Calu3 (cell line): ENCODE measurements at places on chromosomes 11 and 22. TPM values are rescaled to one million over a fixed set of nuclear protein-coding genes. Genes with fewer than 3 reads are reported as not detected.
A peak's percentile ranks its signal among the peaks of the same experiment; 100 is the strongest.

DNA sequence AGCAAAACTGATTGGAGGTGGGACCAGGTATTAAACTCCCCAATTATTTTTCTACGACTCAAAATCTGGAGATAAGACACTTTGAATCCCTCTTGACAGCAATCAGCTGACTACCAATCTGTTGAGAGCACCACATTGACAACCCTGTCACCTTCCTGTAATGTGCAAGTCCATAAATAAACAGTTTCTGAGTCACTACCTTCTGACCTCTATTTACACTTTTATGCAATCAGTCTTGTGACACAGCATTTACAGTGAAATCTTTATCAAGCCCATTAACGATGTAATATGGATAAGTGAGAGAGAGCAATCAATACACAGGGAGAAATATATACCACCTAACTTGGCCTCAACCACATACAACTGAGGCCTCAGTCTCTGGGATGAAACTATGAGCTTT is 283.7 kb upstream of the ANO5 start:
- H3K36me3 ChIP-seq = no peaks in the 10 kb centered on the region
- no peak overlapping the region for H3K4me3 ChIP-seq
- peaks cover 17% of the 10 kb centered on the region for H3K4me1 ChIP-seq
- H3K27me3 ChIP-seq = no peaks in the 10 kb centered on the region
- no peak for DNase-seq
- H3K27ac ChIP-seq = peak overlapping the region; percentile 28

DNA sequence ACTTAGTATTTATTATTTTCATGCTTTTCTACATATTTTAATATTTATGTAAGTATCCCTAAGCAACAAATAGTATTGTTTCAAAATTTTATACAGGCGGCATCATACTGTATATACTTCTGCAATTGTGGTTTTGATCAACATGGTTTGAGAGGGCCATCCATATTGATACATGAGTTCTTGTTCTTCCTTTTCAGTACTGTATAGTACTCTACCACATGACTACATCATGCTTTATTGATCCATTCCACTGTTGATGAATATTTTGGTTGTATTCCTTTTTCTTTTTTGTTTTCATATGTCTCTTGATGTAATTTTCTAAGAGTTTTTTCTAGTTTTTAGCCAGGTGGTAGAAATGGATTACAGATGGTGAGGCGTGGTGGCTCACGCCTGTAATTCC is 40.1 kb downstream of the SLC35F2 start:
- peaks cover 4% of the 10 kb centered on the region for H3K36me3 ChIP-seq
- H3K4me3 ChIP-seq = no peak overlapping the region
- peaks cover 21% of the 10 kb centered on the region for H3K4me1 ChIP-seq
- H3K27ac ChIP-seq = no peak overlapping the region

GRCh38 chr22:22397292-22397870 is 111.2 kb downstream of the ZNF280B start:
- H3K27ac ChIP-seq = no peak overlapping the region
- H3K36me3 ChIP-seq = no peaks in the 10 kb centered on the region
- H3K4me1 ChIP-seq = peaks cover 16% of the 10 kb centered on the region
- peak; percentile 35 for DNase-seq
- H3K27me3 ChIP-seq = peaks cover 73% of the 10 kb centered on the region

DNA sequence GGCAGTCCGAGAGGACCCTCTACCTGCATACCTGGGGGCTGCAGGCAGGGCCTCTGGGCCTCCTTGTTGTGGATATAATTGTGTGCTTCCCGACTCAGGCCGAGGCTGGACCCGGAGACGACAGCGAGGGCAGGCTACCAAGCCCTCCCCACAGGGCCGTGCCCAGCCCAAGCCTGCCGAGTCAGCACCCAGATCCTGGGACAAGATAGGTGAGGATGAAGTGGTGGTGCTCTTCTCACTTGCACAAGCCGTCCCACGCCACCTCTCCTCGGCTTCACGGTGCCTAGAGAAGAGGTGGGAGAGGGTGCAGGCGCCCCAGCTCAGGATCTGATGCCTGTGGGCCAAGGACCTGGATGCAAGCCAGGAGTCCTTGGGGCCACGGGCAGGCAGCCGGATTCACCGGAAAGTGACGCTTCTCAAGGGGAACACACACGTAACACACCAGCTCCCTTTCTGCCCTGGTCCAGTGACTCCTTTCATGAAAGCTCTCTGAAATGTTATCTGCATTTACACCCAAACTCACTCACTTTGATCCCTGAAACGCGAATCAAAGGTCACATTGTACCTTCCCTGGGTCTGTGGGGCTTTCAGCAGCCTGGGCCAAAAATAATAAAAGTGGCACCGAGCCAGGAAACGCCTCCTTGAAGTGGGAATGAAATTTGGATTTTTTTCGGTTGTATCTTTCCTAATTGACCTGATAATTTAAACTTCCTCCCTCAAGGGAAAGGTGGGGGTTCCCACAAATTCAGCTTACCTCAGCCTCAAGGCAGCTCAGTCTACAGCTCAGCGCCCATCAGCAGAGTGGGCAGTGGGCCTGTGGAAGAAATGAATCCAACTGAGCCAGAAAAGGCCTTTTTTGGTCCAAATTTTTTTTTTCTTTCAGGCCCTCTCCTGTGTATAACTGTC is 1.1 kb upstream of the GNB1L start:
- H3K27me3 ChIP-seq = no peaks in the 10 kb centered on the region
- H3K27ac ChIP-seq = peak overlapping the region; percentile 28
- H3K36me3 ChIP-seq = peaks cover 41% of the 10 kb centered on the region

SYCE3 gene
- not detected in 2 replicates for total RNA-seq

- H3K4me1 ChIP-seq = peaks cover 10% of the 10 kb centered on the region
- H3K27me3 ChIP-seq = no peaks in the 10 kb centered on the region
- peaks cover 9% of the 10 kb centered on the region for H3K36me3 ChIP-seq
- H3K4me3 ChIP-seq = no peak overlapping the region
- H3K27ac ChIP-seq = no peak overlapping the region
Measured at GRCh38 chr22:35475545-35475944, 65.1 kb upstream of the RASD2 start.

DNA sequence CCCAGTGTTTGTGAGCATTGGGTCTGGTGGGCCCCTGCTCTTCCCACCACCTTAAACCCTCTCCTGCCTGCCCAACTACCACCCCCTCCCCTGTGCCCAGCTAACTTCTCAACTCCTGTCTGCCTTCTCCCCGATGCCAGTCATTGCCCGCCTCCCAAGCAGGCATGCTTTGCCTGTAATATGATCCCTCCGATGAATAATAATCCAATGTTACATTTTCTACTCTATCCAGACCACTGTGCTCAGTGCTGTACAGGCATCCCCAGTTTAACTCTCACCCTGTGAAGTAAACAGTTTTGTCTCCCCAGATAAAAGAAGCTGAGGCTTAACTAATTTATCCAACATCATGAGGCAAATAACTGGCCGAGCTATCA is 35.5 kb upstream of the OLFML1 start:
- peaks cover 27% of the 10 kb centered on the region for H3K27me3 ChIP-seq
- peak; percentile 11 for DNase-seq
- no peaks in the 10 kb centered on the region for H3K36me3 ChIP-seq
- H3K4me3 ChIP-seq = no peak overlapping the region
- peaks cover 14% of the 10 kb centered on the region for H3K4me1 ChIP-seq

OR8G1 gene
- total RNA-seq = not detected in 2 replicates

DNA sequence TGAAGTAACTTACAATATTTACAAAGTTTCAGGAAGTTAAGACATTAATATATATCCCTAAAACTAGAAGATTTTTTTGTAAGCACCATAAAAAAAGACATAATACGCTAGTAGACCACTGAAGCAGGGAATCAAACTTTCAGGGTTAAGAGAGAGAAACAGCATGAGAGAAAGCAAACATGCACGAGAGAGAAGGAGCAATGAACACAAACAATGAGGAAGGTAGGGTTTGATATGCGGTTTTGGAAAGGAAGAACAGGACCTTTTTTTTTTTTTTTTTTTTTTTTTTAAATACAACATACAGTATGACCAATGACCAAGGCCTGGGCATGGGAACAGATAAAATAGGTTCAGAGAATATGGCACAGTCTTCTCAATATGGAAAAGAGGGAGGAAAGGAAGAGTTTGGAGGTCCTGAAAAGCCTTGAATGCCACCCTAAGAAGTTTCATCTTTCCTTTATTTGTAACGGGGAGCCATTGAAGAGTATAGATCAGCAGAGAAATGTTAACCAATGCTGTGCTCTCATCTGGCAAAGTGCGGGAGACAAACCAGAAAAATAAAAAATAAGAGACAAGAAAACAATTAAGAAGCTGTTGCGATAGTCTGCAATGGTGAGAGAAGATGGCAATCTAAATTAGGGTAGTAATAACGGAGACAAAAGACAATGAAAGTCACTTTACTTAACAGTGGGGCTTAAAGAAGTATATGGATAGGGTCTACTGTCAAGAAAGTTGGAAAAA is 101.0 kb downstream of the USP35 start:
- H3K4me1 ChIP-seq = peaks cover 17% of the 10 kb centered on the region
- H3K27me3 ChIP-seq = no peaks in the 10 kb centered on the region
- peak overlapping the region; percentile 12 for H3K27ac ChIP-seq
- DNase-seq = no peak
- H3K4me3 ChIP-seq = no peak overlapping the region
- peaks cover 5% of the 10 kb centered on the region for H3K36me3 ChIP-seq

IGLL1 gene
- total RNA-seq = not detected in 2 replicates

DNA sequence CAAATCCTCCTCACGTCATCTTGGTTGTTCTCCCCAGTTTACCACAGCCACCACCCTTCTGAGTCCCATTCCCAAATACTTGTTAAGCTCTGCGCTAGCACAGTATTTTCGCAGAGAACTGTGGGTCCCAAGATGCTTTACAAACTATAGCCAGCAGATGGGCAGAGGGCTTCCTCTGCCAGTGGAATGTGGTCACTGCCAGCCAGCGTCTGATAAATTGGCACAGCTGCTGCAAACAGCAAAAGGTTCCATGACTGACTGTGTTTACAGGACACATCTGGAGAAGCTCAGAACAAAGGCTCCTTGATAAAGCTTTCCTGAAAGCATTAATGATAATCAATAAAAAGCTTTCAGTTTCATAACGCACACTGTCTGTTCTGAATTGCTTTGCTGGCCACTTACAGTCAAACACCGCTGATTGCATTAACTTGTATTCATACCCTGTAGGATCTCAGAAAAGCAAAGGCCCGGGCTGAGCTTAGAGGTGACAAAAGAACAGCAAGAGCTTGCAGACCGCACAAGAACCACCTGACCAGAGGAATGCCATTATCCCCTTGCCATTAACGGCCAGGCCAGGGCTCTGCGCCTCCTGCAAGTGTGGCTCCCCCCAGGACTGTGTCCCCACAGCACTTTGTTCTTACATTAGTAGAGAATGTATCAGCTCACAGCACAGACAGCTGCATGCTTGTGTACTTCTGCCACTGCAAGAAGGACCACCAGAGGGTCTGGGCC is 120.6 kb downstream of the MICAL3 start:
- H3K36me3 ChIP-seq = peaks cover 5% of the 10 kb centered on the region
- no peak overlapping the region for H3K27ac ChIP-seq
- H3K4me3 ChIP-seq = no peak overlapping the region
- H3K27me3 ChIP-seq = no peaks in the 10 kb centered on the region
- H3K4me1 ChIP-seq = no peaks in the 10 kb centered on the region

- H3K27ac ChIP-seq = no peak overlapping the region
- peaks cover 14% of the 10 kb centered on the region for H3K36me3 ChIP-seq
- DNase-seq = no peak
- peaks cover 10% of the 10 kb centered on the region for H3K4me1 ChIP-seq
- no peaks in the 10 kb centered on the region for H3K27me3 ChIP-seq
Measured at GRCh38 chr11:88170673-88171072, 4.6 kb downstream of the RAB38 start.

DNA sequence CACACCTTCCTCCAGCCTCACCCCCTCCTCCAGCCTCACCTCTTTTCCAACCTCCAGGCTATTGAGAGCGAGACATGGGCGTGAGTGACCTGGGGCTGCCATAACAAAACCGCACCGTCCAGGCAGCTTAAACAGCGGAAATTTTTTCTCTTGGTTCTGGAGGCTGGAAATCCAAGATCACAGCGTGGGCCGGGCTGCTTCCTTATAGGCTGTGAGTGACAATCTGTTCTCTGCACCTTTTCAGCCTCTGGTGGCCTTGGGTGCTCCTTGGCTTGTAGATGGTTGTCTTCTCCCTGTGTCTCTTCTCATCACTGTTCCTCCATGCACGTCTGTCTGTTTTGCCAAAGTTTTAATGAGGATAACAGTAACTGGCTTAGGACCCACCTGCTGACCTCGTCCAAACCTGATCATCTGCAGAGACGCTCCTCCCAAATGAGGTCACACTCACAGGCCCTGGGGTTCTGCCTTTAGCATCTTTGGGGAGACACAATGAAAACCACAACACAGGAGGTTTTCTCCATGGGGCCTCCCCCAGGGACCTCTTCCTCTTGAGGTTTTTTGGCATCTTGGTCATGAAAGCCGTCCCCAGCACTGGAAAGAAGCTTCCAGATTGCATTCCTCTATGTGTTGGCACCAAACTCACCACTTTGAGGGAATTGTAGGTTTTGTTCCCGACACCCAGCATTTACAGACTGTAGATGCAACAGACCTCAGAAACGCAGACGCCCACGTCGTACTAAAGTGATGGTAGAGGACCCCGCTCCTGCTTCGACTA is 878.1 kb downstream of the BRD1 start:
- no peaks in the 10 kb centered on the region for H3K27me3 ChIP-seq
- H3K36me3 ChIP-seq = no peaks in the 10 kb centered on the region
- H3K4me1 ChIP-seq = no peaks in the 10 kb centered on the region
- no peak overlapping the region for H3K27ac ChIP-seq
- no peak overlapping the region for H3K4me3 ChIP-seq

HMOX1 gene
- 0.73 and 0.85 TPM in 2 replicates for total RNA-seq

DNA sequence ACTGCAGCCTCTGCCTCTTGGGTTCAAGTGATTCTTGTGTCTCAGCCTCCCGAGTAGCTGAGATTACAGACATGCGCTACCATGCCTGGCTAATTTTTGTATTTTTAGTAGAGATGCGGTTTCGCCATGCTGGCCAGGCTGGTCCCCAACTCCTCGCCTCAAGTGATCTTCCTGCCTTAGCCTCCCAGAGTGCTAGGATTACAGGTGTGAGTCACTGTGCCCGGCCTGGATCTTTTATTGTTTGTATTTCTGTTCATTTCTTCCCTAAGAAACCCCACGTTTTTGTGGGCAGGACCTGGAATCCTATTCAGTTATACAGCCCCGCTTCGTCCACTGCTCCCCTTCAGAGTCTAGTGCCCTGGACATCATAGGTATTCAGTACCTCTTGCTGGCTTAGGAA is 28.7 kb downstream of the ZBTB16 start:
- no peaks in the 10 kb centered on the region for H3K36me3 ChIP-seq
- DNase-seq = no peak
- H3K27ac ChIP-seq = no peak overlapping the region

GRCh38 chr11:14904745-14905103 is 12.7 kb upstream of the CYP2R1 start:
- H3K4me3 ChIP-seq = peak overlapping the region; percentile 37
- DNase-seq = peak; percentile 62
- no peaks in the 10 kb centered on the region for H3K27me3 ChIP-seq
- no peaks in the 10 kb centered on the region for H3K36me3 ChIP-seq

GRCh38 chr22:44312766-44313165 is at the start of gene SHISAL1:
SHISAL1 (minus strand) TSS chr22:44312951; CDS start chr22:44300945, 12,006 bp downstream.
- H3K27me3 ChIP-seq = peaks cover 32% of the 10 kb centered on the region
- H3K27ac ChIP-seq = no peak within 1 kb of the TSS
- peaks cover 8% of the 10 kb centered on the region for H3K4me1 ChIP-seq
- DNase-seq = no peak
- no peak within 1 kb of the TSS for H3K4me3 ChIP-seq
